ENCODE measurements at places on chromosomes 2 and 18. TPM values are rescaled to one million over a fixed set of nuclear protein-coding genes. Genes with fewer than 3 reads are reported as not detected.

The GPR55 gene
- total RNA-seq: not detected

The LPIN2 gene
- total RNA-seq: 14.7 TPM

The SETBP1 gene
- total RNA-seq: 0.63 TPM

The MARCHF4 gene
- total RNA-seq: 20.0 TPM

The FAM117B gene
- 2.3 TPM for total RNA-seq

The CPO gene
- total RNA-seq: not detected

The CNNM4 gene
- 11.4 TPM for total RNA-seq

The RGPD3 gene
- 0.16 TPM for total RNA-seq

The SLC9A4 gene
- total RNA-seq: not detected

The SCN1A gene
- not detected for total RNA-seq

The RASGRP3 gene
- 0.81 TPM for total RNA-seq

The KLHL41 gene
- total RNA-seq: 0.15 TPM

The SERPINB4 gene
- 0.14 TPM for total RNA-seq

The SIGLEC15 gene
- not detected for total RNA-seq

Measured in A549 treated with dexamethasone at 1 μM for 4 hours (cell line).